NCI-H146 (cell line): ENCODE measurements at places on chromosomes 12 and 14.

- no peak for DNase-seq
Measured at GRCh38 chr12:10214895-10215267, 2.2 kb downstream of the GABARAPL1 start.

DNA sequence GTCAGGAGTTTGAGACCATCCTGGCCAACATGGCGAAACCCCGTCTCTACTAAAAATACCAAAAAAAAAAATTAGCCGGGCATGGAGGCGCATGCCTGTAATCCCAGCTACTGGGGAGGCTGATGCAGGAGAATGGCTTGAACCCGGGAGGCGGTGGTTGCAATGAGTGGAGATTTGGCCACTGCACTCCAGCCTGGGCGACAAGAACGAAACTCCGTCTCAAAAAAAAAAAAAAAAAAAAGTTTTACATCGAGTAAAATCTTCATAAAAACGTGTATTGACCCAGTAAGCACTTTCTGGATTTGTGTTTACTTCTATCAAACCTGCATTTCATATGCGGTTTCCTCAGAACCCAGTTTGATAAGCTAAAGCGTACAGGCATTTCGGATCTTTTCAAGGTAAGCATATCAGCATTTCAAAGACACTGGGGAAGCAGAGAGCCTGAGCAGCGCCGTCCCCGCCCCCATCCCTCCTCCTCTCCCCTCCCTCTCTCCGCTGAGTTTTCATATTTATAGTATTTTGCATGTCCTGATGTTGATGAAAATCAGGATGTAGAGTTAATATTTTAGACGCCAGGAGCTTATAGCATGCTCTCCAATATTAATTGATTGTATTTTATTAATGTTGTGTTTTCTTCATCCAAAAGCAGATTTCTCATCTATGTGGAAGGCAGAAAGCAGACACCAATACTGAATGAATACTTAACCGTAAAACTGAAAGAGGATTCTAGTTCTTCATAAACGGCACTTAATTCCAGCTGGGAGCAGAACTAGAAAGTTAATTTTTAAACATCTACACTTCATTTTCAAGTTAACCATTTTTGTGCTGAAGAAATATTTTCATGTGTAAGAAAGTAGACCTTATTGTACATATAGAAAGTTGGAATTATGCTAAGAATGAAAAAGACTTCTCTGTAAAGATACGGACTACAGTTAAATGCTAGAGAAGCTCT lies 9.2 kb upstream of the HIP1R start:
- DNase-seq, result peak; percentile 39

GRCh38 chr14:98931911-98932310 lies 340.1 kb downstream of the BCL11B start:
- no peak for DNase-seq

GRCh38 chr14:80117876-80118275 lies 93.4 kb downstream of the DIO2 start:
- DNase-seq, result no peak

DNA sequence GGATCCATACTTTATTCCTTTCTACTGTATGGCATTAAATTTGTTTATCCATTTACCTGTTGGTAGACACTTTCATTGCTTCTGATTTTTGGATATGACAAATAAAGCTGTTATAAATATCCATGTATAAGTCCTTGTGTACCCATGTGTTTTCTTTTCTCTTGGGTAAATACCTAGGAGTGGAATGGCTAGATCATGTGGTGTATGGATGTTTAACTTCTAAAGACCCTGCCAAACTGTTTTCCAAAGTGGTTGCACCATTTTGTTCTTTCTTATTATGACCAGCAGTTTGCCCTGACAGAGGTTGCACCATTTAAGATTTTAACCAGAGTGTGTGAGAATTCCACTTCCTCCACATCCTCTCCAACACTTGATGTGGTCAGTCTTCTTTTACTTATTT lies 6.0 kb upstream of the DAZAP2 start:
- no peak for DNase-seq
